T-helper 17 cell (primary cell): ENCODE measurements at places on chromosomes 5 and 9.

- no peak for DNase-seq
Measured at GRCh38 chr5:8685704-8686103, 816.8 kb downstream of the MTRR start.

DNA sequence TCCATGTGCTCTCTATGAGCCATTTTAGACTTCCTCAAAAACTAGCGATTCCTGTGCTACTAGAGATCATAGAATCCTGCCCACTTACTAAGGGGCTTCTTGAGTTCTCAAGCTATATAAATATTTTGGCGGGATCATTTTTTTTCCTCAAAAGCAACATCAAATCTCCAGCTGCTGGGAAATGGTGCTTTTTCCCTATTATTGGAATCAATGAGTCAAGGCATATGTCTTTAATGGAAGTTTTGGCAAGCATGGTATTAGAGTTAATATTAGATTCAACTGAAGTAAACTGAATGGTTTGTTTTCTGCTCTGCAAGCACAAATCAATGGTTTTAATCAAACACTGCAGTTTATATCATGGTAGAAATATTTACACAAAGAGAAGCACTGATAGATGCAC is 369.9 kb upstream of the PTGER4 start:
- no peak for DNase-seq

DNA sequence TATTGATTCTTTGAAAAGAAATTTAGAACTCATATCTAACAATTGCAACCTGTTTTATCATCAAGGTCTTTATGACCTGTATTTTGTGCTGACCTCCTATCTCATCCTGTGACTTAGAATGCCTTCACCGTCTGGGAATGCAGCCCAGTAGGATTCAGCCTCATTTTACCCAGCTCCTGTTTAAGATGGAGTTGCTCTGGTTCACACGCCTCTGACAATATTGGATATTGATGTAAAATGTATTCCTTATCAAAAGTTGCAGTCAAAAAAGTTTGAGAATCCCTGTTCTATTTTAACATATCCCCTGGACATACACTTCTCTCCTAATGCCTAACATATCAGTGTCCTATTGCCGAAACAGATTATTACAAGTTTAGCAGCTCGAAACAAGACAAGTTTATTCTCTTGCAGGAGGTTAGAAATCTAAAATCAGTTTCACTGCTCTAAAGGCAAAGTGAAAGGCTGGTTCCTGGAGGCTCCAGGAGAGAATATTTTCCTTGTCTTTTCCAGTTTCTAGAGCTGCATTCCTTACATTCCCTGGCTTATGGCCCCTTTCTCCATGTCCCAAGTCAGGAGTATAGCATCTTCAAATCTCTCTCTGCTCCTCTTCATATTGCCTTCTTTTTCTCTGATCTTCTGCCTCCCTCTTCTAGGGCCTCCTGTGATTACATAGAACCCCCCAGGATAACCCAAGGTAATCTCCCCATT is 31.5 kb upstream of the LVRN start:
- DNase-seq = no peak

DNA sequence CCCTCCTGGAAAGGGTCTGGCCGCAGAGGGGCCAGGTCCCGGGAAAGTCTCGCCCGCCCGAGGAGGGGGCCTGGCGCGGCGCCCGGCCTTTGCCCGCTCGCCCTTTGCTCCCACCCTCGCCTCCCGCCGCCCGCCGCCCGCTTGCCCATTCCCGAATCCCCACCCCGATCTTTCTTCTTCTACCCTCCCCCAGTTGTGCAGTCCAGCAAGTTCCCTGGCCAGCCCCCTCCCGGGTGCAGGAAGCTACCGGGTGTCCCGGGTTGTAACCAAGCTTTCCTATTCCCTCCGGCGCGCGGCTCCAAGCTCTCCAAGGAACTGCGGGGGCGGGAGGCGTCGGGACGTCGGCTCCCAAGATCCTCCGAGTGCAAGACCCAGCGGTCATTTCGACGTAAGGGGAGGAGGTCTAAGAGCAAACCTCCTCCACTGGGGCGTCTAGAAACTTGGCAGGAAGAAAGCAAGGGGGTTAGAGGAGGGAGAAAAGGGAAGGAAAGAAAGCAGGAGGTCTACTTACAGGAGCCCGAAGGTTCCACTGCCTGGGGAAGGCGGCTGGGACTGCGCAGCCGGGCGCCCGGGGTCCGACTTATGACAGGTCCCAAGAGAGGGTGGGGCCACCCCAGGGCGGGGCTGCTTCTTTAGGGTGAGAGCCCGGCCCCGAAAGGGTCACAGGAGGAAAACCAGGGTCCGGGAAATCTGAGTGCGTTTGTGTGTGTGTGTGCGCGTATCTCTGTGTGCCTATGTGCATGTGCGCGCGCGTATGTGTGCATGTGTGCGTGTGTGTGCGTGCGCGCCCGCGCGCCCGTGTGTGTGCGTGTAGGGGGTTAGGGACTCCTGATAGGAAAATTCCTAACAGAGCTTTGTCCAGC is at the start of gene PTGR1:
PTGR1 (minus strand) TSS at position 556 of the 863 bp plus-strand sequence. CDS start 2,225 bp downstream, outside the sequence.
- DNase-seq = no peak

DNA sequence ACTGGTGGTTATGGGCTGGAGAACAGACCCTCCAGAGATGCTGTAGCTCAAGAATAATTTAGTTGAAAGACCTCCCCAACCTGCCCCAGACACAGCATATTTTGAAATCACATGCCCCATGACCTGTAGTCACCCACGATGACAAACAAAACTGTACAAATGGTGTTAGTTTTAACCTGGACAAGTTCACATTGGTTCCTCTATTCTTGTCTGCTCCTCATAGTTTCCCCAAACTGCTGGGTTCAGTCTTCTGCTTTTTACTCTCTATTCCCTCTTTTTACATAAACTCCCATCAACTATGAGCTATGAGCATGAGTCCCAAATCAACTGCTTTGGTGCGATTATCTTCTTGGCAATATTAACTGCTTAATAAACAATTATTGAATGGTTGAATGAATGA is 365.3 kb upstream of the CLINT1 start:
- DNase-seq = no peak

- no peak for DNase-seq
Measured at GRCh38 chr9:84945878-84946538, 276.5 kb downstream of the NTRK2 start.

DNA sequence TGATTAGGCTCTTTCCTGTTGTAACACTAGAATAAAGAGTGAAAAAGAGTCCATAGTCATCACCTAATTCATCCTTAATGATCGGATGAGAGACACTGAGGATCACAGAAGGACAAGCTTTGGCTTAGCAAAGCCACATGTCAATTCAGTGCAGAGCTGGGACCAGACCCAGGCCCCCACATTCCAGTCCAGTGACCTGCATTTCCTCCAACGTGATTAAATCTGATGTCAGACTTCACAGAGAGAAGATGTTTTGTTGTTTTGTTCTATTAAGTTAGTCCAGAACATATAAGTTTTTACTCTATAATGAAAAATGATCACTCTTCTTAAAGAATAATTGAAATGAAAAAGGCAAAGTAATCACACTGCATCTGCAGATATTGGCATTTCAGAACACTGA is 377.9 kb upstream of the PAPPA start:
- DNase-seq = no peak

GRCh38 chr5:90356622-90357021 is 52.9 kb downstream of the CETN3 start:
- DNase-seq = no peak

GRCh38 chr5:157088342-157088990 is 20.4 kb downstream of the HAVCR2 start:
- no peak for DNase-seq

DNA sequence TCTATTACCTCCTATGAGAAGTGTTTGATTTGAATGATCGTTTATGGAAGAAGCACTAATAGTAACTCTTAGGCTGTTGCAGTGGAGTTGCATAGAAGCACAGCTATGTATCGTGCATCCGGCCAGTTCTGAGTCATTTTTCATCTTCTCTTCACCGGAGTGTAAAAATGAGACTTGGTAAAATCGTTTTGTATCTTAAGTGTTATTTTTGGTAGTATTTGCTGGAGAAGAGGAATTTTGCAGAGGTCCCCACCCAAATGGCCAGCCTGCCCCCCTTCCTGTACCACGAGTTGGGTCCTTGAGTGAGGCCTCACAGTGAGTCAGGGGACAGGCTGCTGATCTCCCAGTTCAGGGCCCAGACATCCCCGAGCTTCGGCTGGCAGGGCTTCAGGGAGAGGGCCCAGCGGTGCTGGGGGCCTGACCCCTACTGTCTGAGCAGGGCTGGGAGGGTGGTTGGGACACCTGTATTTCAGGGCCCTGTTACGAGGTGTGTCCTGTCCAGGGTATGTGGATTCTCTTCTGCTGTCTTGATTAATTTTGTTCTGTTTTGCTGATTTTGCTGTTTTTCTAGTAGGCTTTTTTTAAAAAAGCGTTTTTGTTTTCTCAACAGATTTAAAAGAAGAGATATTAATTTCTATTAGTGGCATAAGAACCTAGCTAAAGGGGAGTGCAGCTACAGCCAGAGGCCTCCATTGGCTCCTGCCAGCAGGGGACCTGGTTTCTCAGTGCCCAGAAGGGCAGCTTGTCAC is 210.8 kb downstream of the TRIO start:
- no peak for DNase-seq

DNA sequence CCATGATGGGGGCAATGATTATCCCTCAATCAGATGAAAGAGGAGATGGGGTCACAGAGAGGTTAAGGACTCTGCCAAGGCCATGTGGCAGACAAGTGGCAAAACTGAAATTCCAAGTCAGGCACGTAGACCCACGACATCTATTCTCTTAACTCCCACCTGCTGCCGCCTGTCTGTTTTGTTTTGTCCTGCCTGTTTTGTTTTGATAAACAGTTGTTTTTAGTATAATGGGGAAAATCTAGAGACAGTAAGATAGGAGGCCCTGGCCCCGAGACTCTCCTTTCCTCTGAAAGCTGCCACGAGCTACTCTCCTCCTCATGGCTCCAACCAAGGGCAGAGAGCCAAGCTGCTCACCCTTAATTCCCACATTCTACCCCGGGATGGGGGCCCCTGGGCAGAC is 4.9 kb downstream of the FSTL4 start:
- DNase-seq = no peak

DNA sequence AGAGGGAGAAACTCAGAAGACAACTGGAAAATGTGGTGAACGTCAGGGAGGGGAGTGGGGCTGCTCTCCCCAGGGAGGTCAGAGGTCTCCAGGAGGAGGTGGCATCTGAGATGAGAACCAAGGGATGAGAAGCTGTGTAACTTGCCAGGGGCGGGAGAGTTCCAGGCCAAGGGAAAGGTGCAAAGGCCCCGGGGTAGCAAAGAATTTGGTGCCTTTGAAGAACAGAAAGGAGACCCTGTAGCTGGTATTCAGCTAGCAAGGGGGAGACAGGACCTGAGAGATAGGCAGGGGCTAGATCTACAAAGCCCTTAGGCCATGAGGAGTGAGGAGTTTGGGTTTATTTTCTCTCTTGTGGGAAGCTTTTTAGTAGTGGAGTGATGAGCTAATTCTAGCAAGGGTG is 3.3 kb downstream of the DNM1 start:
- DNase-seq = no peak

DNA sequence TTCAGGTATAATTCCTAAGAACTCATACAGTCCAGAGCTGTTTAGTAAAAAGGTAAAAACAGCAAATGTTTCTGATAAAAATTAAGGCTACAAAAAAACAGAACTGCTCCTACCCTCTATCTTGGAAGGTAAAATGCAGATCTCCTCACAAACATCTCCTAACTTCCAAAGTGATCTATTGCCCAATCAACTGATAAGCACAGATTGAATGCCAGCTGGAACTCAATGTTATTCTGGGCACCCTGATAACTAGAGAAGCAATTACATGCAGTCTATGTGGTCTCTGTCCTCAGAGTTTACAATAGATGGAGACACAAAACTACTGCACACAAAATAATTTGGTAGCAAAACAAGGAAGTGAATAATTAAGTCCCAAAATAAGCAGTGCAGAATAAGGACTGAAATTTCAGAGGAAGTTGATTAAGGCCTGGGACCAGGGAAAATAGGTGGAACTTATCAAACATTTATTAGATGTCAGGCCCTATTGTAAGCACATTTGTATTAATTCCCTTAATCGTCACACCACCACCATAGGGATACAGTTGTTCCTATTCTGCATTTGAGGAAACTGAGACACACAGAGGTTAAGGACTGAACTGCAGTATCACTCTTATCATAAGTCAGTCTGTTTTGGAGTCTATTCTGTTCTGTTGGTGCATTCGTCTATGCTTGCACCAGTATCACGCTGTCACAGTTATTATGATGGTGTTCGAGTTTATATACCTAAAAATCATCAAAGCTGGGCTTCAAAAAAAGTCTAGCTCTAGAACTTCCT is 102.2 kb upstream of the TARS1 start:
- DNase-seq = no peak

DNA sequence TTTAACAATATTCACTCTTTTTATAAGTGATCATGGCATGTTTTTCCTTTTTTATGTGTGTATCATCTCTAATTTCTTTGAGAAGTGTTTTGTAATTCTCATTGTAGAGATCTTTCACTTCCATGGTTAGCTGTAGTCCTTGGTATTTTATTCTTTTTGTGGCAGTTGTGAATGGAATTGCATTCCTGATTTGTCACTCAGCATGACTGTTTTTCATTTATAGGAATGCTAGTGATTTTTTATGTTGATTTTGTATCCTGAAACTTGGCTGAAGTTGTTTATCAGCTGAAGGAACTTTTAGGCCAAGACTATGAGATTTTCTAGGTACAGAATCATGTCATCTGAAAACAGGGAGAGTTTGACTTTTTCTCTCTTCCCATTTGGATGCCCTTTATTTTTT is 13.1 kb upstream of the SPINK13 start:
- no peak for DNase-seq

- no peak for DNase-seq
Measured at GRCh38 chr5:140261403-140262171, 41.3 kb downstream of the PFDN1 start.

GRCh38 chr5:34728236-34728635 is 72.1 kb downstream of the RAI14 start:
- DNase-seq = no peak

DNA sequence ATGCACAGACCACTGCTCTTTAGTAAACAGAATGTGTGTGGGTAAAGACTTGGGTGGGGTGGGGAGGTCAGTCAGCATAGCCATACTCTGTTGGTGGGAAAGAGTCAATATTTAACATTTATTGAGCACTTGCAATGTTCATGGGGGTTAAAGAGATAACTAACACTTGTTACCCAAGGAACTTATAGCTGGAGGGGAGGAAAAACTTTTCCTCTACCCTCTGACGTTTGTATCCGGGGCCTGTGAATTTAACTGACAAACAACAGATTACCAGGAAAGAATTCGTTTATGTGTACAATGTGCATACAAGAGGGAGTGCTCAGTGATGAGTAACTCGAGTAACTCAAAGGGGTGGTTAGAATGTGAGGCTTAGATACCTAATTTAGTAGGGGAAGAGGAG is 6.8 kb upstream of the CLINT1 start:
- DNase-seq = no peak

DNA sequence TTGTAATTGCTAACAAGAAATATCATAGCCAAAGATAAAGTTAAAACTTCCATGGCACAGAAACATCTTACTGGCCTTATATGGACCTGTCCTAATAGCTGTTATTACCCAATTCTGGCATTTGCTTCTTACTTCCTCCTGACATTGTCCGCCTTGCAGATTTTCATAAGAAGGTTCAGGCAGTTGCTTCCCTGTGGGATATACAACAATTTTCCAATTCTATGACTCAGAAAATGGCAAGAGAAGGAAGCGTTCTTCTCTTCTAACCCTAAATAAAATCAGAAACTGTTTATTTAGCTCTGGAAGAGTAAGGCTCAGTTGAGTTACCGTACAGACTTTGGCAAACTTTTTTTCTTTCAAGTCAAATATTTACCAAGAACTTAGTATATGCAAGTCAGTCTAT is 1.7 kb downstream of the PRKAA1 start:
- DNase-seq = no peak

GRCh38 chr9:84839541-84839940 is 170.0 kb downstream of the NTRK2 start:
- DNase-seq = no peak

- no peak for DNase-seq
Measured at GRCh38 chr9:5593904-5594303, 35.0 kb upstream of the RIC1 start.
